ENCODE measurements at places on chromosomes 5 and 9.

- no peak for DNase-seq
Observed at GRCh38 chr5:124232515-124232914, 513.9 kb downstream of the ZNF608 start.

DNA sequence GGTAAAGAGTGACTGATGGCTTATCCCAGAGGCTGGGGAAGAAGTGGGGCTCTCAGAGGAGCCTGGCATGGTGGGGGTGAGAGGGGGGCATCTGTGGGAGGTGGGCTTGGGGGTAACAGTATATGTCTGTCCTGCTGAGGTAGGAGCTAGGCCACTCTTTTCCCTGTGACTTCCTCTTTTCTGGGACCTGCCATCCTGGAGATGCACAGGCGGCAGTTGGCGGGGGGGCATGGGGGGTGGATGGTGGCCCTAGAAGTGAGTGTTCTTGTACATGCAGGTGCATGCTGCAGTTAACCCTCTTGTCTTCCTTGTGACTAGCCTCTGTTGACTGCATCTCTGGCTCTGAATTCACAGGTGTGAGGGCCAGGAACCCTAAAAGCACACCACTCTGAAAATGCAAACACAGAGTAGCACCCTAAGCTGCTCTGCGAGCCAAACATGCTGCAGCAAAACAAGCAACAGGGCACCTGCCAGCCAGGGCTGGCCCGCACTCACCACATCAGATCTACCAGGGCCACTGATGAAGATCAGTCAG is 123.8 kb upstream of the SHB start:
- no peak for DNase-seq

DNA sequence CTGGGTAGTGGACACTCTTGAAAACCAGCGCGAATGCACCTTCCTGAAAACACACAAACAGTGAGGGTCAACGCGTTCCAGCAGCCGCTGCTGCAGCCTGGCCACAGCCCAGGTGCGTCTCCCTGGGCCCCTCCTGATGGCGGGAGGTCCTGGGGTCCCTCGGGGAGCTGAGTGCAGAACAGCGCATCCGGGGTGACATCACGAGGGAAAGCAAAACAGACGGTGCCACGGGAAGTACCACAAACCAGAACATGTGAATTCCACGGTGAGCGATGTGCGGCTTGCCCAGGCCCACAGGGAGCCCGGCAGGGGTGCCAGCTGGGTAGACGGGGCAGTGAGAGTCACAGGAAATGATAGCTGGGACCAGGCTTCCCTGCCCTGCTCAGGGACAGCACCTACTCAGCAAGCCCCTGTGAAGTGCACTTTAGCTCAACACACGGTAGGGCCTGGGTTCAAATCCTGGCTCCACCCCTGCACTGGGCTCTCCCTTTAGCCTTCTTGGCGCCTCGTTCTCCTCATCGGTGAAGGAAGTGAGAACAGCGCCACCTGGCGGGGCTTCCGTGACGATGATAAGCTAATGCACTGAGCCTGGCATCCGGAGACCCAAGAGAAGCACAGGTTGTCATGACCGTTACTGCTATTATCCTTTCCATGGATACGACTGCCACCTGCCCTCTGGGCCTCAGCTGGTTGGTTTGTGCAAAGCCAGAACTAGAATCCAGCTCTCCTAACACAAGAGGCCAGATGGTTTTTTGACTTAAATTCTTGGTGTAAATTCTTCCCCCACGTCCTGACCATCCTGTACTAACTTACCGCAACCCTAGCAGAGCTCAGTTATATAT is 24.6 kb downstream of the GFPT2 start:
- DNase-seq, result no peak

GRCh38 chr9:97940233-97940632 is 2.3 kb upstream of the HEMGN start:
- no peak for DNase-seq

DNA sequence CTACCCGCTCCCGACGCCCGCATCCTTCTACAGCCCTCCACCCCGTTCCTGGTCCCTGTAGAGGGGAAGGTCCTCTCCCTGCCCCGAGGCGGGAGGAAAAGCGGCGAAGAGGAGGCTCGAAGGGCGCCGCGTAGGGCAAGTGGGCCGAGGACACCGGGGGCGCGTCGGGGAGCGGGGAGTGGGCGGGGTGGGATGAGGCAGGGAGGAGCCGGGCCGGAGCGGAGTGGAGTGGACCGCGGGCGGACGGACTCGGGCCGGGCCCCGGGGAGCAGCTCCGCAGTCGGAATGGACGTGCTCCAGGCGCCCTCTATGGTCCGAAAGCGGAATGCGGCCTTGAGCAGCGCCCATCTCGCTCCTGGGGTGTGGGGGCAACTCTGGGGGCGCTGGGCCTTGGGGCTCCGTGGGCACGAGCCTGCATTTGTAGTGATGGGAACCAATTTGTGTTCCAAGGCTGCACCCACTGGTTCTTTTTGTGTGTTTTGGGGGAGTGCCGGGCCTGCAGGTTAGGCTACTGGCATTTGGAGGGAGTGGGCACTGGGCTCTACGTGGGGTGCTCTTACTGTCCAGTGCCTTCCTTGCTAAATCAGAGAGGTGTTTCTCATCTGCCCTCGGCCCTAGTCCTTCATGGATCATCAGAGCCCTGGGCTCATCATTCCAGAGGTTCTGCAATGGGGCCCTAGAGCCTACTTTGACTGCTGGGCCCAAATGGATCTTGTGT is 7.3 kb downstream of the IRX1 start:
- DNase-seq, result no peak

GRCh38 chr5:77920359-77921058 is 144.4 kb upstream of the TBCA start:
- DNase-seq, result no peak

GRCh38 chr5:138210985-138211384 is 2.1 kb downstream of the CDC23 start:
- DNase-seq, result no peak

DNA sequence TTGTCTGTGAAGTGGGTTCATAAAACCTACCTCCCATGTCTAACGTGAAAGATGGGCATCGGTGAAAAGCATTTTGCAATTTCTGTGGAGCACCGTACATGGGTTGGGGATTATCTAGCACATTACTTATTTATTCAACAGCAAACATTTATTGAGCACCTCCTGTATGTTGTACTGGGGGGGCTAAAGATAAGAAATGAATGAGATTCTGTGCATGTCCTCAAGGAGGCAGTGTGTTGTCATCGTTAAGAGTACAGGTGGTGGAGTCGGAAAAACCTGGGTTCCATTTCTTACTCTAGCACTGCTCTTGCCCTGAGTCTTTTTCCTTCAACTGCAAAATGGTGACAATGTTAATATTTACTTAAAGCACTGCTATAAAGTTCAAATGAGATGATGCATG is 30.4 kb upstream of the DENND1A start:
- no peak for DNase-seq

GRCh38 chr5:80781356-80781755 is 126.6 kb upstream of the DHFR start:
- no peak for DNase-seq

- peak; percentile 20 for DNase-seq
Observed at GRCh38 chr9:130835441-130836298, 616 bp downstream of the ABL1 start.

- no peak for DNase-seq
Observed at GRCh38 chr9:12778389-12778788, 3.6 kb downstream of the LURAP1L start.

- DNase-seq, result no peak
Observed at GRCh38 chr9:109150925-109151545, 16.0 kb downstream of the FRRS1L start.

- no peak for DNase-seq
Observed at GRCh38 chr5:33690374-33691135, 201.2 kb downstream of the ADAMTS12 start.

DNA sequence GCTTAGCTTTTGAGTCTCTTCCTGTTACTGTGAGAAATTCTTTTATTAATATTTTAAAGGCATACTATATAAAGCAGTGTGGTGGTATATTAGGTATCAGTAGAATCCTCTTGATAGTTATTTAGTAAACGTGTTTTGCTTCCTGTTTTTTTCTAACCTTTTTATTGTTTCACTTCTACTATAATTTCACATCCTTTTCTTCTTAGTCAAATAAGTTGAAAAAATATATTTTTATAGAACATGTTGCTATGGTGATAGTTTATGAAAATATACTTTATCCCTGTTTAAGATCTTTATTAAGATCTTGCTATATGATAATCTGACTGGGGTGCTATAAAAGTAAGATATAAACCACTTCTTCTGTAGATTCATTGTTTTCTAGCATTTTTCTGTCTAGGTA is 2.1 kb downstream of the POLK start:
- DNase-seq, result no peak

DNA sequence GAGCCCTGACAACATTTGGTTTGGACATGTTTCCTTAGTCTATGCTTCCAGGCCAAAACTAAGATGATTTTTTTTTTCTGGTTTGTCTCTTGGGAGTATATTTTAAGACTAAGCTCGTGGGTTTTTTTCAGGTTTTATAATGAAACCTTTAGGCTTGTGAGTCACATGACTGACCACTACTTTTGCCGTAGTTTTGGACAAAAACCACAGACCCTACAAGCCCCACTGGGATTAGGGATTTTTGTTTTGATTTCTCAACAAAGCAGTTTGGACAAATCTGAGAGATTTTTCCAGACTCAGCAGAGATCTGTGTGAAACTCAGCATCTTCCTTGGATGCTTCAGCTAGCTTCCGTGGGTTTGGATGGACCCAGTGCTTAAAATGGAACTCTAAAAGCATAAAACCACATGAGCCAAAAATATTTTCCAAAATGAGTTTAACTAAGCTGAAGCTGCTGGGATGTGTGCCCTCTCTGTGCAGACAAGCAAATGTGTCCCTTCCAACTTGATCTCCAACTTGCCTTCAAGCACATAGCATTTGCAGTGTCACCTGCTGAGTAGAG is 70.3 kb upstream of the SMIM15 start:
- DNase-seq, result no peak

GRCh38 chr5:43227655-43228054 is 35.6 kb downstream of the NIM1K start:
- no peak for DNase-seq

DNA sequence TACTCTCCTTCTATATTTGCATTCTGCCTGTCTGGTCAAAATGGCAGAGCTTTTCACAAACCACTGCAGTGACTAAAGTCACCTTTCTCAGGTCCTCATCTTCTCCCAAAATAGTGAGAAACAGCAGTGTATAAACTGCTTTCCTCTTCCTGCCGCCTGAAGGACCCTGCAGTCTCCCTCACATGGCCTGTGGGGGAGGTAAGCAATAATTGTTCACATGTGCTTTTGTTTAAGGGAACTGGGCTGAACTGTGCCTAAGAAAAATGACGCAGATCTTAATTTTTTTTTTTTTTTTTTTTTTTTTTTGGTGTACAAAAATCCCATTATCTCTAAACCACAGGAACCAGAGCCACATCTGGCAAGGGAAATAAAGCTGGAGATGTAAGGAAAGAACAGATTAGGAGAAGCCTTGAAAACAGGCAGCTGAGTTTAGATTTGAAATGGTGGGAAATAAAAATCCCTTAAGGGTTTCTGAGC is 131.7 kb upstream of the VLDLR start:
- no peak for DNase-seq

DNA sequence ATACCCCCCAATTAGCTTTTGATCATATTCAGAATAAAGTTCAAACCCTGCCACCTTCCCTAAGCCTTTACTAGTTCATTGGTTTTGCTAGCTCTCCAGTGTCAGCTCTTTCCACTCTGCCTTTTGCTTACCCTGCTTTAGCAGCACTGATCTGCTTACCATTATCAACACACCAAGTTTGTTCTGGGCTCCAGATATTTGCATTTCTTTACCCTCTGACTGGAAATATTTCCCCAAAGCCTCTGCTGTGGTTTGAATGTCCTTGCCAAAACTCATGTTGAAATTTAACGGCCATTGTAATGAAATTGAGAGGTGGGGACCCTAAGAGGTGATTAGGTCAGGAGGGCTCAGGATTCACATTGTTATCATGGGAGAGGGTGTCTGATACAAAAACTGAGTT is 99.5 kb downstream of the GCNT1 start:
- DNase-seq, result no peak

GRCh38 chr9:36603006-36603405 is 30.3 kb downstream of the MELK start:
- DNase-seq, result no peak

DNA sequence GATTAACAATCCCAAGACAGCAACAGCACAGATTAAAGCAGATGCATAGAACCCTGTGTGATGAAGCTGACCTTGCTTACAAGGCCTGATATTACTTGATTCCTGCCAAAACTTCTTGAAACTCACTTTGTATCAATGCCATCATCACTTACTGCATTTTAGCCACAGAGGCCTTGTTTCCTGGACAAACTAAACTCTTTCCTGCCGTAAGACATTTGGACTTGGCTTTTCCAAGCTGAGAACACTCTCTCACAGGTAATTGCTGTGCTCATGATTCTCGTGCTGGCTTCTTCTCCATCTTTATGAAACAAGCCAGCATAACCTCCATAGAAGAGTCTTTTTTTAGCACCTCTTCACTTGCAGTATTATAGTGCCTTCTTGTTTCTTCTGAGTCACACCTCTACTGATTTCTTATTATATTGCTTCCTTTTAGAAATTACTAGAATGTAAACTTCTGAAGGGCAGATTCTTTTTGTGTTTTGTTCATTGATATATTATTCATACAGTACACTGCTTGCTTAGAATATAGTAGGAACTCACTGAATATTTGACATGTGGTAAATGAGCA is 456.5 kb upstream of the ZNF608 start:
- no peak for DNase-seq
